ENCODE measurements at places on chromosomes 13 and 19.
A peak's percentile ranks its signal among the peaks of the same experiment; 100 is the strongest.

DNA sequence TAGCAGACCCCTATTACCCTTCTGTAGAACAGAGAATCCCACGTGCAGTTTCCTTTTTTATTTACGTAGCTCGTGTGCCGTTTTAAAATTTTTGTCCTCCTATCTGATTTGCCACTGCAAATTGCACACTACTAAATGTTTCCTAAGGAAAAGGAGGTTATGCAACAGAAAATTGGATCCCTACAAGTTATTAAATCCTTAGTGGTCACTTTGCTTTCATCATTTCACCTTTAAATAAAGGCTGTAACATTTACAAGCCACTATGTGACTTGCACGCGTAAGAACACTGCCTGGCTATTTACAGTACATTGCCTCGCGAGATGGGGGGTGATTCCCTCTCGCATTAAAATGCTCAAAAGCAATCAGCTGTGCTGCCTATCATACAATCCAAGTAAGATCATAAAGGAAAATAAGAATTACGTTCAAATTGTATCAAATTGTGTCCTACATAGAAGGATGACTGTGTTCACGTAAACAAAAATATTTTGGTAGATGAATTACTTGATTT lies 525.6 kb downstream of the SUCLA2 start:
- no peak for DNase-seq

- DNase-seq, result no peak
These were observed 345.8 kb downstream of the TBC1D4 start for GRCh38 chr13:75136151-75136550.

DNA sequence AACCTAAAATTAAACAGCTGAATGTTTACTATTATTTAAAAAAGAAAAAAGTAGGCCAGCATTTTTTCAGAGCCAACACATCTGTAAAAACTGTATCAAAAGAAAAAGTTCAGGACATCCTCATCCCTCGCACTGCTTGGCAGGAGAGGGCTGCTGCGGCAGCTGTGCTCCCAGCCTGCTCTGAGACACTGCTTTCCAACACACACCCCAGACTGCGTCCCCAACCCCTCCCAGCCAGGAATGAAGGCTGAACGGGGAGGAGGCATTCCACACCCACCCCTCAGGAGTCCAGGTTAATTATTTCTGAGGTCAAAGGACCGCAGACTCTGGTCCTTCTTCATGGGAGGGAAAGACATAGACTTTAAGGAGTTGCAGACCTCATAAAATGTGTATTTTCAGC lies 43.1 kb downstream of the COL4A1 start:
- DNase-seq, result no peak

DNA sequence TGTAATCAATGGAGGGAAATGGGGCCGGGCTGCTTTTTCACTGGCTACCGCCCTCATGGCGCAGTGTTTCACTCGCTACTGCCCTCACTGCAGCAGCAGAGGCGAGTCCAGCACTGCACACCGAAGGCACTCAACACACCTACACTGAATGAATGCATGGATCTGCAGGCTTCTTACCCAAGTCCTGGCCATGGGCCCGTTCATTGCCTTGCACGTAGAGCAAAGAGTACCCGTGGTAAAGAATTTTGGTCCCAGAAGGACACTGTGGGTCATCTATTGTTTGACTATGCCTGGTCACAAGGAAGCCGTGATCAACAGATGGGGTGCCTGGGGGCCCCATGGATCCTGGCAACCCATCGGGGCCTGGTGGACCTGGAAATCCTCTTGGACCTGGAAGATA lies 144.9 kb downstream of the COL4A1 start:
- no peak for DNase-seq

DNA sequence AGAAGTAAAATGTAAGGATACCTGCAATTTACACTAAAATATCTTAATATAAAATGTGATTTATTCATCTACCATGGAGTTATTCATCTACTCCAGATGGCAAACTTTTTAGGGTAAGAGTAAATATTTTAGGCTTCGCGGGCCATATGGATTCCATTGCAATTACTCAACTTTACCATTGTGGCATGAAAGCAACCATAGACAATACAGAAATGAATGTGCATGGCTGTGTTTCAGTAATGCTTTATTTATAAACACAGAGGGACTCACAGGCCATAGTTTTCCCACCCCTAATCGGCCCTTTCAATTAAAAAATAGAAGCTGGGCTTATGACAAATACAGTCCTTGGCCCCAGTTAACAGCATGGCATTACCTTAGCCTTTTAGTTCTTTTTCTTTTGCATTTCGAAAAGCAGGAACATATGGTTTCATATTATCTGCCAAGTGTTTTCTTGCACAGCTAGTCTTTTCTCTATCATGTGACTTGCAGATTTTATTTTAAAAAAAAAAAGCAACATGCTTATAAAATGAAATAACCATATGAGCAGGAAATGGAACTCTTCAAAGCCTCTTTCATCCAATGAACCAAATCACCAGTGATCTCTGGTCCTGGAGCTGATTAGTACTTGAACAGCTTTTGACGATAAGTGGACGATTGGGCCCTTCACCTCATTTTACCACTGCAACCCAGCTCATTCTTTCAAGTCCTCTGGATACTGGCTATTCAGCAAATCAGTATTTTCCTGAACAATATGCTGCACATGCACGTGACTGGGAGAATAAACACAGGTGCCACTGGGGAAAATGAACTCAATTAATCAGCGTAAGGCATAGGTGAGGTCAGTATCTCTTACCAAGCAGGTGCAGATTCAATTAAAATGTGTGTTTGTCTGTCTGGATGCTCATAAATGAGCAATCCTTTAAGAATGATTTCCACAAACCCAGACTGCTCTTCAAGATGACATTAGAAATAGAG lies 63.9 kb downstream of the LHFPL6 start:
- DNase-seq, result peak; percentile 94

GRCh38 chr13:44133626-44134025 lies 240.0 kb upstream of the SERP2 start:
- DNase-seq, result no peak

GRCh38 chr13:113809934-113810333 lies 50.9 kb downstream of the TMEM255B start:
- DNase-seq, result no peak

DNA sequence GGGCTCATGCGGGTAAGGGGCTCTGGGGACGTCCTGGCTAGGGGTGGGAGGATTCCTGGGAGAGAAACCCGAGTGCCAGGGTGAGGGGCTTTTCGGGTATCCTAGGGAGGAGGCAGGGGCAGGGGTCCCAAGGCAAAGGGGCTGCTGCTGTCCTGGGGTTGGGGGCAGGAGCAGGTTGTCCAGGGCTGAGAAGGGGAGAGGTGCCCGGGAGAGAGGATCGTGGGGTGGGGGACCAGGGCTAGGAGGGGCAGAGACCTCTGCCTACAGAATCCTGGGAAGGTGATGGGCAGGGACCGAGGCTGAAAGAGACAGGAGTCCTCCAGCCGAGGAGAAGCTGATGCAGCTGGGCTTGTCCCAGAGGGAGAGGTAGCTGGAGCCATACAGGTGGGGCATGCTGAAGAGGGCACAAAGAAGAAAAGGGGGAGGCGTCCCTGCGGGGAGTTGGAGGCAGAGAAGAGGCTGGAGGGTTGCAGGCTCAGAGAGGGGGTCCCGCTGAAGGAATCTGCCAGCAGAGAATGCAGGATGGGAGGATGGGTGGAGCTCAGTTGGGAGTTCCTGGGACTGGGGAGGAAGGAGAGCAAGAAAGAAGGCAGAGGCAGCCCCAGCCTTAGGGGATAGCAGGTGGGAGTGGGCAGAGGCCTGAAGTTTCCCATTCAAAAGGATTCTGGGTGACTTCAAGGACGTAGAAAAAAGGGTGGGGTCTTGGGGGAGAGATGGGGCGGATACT lies 574 bp downstream of the CYP2S1 start:
- no peak for DNase-seq

- DNase-seq, result no peak
These were observed 191.0 kb upstream of the HTR2A start for GRCh38 chr13:47087841-47088240.

DNA sequence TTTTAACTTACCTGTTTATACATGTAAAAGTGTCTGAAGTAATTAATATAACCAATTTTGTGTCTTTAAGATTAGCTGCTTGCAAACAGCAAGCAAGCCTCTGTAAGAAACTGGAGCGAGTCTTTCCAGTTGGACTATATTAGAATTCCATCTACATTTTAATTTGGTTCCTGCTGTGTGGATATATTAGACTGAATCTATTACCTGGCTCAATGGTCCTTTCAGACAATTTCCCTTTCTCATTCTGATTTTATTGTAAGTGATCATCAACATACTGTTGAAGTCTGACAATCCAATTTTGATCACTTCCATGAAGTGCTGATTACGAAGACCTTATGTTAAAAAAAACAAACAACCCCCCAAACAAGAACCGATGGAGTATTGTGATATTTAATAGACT lies 72.3 kb downstream of the GPC5 start:
- DNase-seq, result no peak

DNA sequence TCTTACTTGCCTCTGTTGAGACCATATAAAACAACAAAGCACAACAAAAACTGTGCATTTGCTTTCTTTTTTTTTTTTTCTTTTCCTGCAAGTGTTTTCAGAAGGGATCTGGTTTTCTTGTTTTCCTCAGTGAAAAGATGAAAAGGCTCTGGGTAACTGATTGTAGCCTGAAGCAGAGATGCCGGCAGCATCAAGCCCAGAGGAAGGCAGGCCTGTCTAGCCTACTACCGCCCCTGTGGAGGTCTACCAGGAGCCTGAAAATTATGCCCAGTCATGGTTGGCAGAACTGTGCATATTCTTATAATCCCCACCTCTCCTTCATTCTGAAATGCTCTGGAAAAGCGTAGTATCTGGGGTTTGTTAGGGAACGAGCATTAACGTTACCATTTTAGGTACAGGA lies 32.6 kb upstream of the MEDAG start:
- no peak for DNase-seq

- no peak for DNase-seq
These were observed 1.8 kb downstream of the LONP1 start for GRCh38 chr19:5718037-5718578.

- DNase-seq, result no peak
These were observed 7.5 kb downstream of the COG3 start for GRCh38 chr13:45472171-45472705.

GRCh38 chr19:4061178-4061682 lies 5.5 kb downstream of the ZBTB7A start:
- DNase-seq, result no peak

GRCh38 chr13:107865643-107866031 lies 349.7 kb downstream of the LIG4 start:
- DNase-seq, result peak; percentile 75

GRCh38 chr13:99279637-99280036 lies 21.5 kb upstream of the GPR18 start:
- no peak for DNase-seq

DNA sequence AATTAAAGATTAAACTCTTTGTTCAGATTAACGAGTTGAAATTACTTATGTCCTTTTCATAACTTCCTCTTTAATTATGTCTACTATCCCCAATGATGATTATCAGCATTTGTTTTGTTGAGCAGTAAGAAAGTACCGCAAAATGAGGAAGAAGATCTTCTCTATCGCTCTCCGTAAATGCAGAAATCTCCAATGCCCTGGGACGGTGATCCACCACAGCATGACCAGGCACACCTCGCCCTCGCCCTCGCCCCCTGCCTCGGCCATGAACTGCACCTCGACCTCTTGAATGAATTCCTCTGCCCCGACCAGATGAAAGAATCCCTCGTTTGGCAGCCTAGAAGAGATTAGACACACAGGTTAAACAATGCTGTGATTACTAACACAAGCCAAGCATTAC lies 69.1 kb downstream of the RBM26 start:
- DNase-seq, result no peak

DNA sequence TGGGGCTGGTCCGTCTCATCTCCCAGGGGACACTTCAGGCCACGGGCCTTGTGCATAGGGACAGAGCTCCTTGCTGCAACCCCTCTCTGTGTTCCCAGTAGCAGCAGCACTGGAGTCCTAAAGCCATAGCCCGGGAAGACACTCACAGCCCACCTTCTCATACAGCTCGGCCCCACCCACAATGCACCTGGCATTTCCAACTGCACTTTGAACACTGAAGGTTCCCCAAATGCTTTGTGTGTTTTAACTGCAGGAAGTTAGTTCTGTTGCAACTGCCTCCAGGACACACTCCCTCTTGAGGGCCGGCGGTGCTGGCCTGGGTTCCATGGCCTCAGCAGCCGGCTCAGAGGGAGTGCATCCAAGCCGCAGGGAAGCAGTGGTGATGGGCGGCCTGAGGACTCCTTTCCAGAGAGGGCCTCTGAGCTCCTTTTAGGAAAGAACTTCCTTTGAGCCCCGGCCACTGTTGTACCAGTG lies 22.7 kb upstream of the TMEM255B start:
- no peak for DNase-seq
